ENCODE measurements at places on chromosomes 7 and 10.

DNA sequence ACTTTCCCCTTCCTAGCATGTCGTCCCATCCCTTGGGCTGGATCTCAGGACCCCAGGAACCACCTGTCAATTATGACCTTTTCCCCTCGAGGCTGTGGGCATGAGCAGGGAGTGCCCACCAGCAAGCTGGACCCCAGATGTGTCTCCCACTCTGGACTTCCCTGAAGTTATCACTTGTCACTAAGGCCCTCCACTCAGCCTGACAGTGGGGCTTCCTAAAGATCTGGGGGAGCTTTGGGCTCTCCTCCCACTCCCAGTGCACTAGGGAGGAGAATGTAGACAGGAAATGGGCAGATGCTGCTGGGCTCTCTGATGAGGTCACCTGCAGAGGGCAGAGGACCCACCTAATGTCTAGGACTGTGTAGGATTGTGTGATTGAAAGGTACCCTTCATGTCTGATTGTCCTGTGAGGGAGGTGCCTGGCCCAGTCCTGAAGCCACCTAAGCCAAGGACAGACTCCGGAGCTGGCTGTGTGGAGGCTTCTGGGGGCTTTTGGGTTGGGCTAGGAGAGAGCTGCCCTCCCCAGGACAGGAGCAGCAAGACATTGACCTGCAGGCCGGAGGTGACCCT, 18.7 kb downstream of the MYO1G start:
- no peak for DNase-seq

DNA sequence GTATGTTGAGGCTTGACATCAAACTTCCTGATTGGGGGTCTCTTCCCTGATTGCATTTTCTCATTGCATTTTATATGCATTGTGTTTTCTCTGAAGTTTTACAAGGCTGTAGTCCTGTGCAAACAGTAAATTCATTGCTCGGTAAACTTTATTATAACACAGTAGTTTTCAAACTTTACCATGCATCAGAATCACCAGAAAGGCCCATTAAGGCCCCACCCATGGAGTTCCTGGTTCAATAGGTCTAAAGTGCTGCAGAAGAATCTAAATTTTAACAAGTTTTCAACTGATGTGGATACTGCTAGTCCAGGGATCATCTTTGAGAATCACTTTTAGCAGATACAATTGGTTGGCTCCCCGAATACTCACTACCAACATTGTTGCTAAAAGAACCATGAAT, 634.7 kb upstream of the LRRTM3 start:
- no peak for DNase-seq

- DNase-seq, result no peak
Observed at GRCh38 chr7:129949292-129950133, 3.2 kb downstream of the UBE2H start.

GRCh38 chr7:80662252-80662651, 23.8 kb downstream of the CD36 start:
- DNase-seq, result no peak

- DNase-seq, result no peak
Observed at GRCh38 chr7:70376561-70377031, 755.3 kb upstream of the GALNT17 start.

- DNase-seq, result no peak
Observed at GRCh38 chr10:106619346-106619745, 545.2 kb downstream of the SORCS1 start.

GRCh38 chr7:4718075-4718474, 36.0 kb downstream of the FOXK1 start:
- DNase-seq, result no peak

DNA sequence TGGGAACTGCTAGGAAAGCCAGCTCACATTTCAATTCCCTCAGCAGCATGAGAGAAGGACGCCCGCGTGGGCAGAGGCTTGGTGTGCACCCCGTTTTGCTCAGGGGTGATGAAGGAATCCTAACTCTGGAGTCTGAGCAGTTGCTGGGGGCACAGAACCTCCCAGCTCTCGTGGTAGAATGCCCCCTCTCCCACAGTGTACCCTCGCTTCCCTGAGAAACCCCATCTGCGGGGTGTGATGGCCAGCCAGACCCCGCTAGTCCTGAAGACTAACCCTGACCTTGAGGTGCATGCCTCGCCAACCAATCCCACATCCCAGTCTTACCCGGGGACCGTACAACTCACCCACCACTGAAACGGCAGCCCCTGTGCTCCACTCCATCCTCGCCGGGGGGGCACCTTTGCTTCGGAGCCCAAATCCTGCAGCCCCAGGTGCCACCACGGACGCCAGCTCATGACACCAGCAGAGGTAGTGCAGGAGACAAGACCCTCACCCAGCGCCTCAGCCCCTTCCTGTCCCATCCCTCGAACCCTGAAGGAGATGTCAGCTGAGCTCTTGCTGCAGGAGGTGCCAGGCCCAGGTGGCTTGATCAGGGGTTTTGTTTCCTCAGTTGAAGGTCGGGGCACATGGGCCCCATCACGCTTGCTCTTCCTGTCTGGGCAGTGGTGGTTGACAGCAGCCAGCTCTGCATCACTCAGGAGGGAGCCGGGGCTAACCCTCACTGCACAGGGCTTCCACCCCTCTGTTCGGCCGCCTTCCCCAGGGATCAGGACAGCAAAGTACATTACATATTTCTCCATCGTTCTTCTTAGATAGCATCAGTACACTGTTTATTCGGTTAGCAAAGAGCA, 236.5 kb downstream of the MGMT start:
- DNase-seq, result no peak

- DNase-seq, result peak; percentile 20
Observed at GRCh38 chr7:23680414-23681405, 711 bp downstream of the FAM221A start.

DNA sequence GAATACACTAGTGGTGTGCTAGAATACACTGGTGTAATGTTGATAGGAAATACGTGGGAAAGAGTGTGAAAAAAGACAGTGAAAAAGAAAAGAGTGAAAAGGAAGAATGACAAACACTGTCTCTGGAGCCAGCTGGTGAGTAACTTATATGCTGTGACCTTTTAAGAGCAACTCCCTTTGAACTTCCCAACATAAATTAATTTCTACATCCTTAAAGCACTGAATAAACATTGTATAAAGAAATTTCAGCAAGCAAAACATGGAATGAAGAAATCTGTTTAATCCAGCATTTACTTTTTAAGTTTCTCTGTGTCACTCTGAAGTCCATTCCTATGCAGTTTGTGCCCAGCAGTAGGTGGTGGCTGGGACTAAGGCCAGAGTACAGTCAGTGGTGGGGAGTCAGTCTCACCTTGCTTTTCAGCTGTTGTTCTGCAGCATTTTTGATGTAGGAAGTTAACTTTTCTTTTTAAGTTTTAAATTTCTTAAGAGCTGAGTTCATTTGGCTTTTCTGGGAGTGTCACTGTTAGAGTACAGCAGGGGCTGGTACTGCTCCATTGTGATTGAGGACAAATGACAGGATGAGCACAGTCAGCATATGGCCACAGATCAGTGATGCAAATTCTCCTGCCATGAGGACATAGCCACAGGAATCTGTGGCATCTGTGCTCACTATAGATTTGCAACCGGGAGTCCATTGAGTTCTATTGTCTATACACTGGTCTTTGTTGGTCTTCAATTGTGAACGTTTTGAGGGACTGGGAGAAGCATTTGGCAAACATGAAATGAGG, 321.8 kb downstream of the ZNF248 start:
- no peak for DNase-seq

DNA sequence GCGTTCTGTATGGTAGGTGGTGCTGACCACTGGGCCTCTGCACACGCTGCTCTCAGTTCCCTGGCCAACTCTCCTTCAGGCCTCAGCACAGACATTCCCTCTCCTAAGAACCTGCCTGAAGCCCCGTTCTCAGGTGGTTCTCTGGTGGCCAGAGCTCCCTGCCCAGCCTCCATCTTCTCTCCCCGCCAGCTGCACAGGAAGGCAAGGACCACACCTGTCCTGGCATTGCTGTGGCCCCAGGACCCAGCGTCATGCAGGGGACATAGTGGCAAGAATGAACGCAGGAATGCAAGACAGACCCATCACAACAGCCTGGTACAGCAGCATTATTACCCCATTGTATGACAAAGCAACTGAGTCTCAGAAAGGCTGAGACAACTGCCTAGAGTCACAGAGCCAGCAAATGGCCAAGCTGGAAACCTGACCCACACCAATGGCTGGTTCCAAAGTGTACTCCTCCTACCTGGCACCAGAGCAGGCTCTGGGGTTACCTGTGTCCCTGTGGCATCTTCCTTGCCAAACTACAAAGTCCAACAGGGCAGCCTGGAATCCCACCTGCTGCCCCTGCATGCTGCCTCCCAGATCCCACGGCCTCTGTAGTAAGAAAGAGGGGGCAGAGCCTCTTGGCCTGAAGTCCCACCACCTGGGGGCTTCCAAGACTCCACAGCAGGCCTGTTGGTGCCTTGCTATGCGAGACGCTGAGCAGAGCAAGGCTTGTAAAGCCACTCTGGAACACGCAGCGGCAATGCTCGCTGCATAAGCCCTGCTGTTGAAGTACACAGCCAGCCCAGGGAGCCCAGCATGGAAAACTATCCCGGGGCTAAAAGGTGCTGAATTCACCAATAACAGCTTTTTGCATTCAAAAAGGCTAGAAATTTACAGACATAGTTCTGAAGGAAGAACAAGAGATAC, 73.3 kb downstream of the CHST15 start:
- DNase-seq, result no peak

- DNase-seq, result no peak
Observed at GRCh38 chr10:125156739-125157480, 3.5 kb downstream of the CTBP2 start.

DNA sequence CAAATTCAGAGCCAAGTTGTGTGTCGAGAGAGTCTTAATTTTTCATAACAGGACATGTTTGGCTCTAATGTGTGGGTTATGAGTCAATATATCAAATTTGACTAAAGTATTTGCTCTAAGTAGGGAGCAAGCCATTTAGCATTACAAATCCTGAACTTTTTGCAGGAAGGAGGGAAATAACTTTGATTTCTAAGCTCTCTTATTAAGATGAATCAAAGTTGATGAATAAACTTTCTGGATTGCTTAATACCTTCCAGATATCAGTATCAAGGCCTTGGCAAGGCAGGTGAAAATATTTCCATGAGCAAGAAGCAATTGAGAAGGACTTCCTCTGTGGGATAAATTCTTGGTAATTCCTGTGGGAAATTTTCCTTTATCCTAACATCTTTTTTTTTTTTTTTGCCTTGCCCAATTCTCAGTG, 258.8 kb downstream of the AHR start:
- no peak for DNase-seq

DNA sequence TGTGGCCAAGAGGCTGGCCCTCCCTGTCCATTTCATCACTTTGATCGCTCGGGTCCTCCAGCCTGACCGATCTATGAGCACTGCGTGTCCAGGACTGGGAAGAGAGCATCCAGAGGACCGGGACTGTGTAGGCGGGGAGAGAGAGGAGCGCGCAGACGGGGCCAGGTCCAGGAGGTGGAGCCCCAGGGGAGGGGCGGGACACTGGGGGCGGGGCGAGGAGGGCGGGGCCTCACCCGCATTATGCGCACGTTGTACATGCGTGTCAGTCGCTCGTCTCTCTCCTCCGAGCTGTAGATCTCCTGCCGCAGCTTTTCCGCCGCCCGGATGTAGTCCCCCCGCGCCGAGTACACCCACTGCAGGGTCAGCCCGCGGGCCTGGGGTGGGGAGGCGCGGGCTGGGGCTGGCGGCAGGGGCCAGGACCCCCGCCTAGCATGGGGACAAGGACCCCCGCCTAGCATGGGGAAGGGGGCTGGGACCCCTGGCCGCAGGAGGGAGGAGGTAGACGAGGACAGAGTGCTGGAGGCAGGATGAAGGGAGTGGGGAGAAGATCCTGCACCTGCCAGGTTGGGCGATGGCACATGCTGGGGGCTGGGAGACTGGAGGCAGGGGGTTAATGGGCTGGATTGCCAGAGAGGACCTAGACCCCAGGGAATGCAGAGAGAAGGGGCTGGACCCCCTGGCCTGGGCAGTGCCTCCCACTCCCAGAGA, 14.3 kb downstream of the MOSPD3 start:
- DNase-seq, result peak; percentile 77

- DNase-seq, result no peak
Observed at GRCh38 chr7:12244694-12245093, 33.6 kb downstream of the TMEM106B start.

DNA sequence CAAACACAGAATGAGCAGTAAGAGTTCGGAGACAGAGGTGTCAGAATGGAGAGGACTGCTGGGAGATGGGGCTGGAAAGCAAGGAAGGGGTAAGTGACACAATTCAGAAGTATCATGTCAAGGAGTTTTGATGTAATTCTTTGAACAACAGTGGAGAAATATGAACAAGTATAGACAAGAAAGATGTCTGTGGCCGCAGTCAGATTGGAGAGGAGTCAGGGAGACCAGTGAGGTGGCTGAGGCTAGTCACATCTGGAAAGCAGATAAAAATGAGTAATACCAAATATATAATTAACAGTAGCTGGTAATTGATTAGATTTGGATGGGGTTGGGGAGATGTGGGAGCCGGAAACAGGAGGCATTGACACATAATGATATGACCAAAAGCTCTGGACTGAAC, 540.9 kb downstream of the SUGCT start:
- DNase-seq, result no peak

DNA sequence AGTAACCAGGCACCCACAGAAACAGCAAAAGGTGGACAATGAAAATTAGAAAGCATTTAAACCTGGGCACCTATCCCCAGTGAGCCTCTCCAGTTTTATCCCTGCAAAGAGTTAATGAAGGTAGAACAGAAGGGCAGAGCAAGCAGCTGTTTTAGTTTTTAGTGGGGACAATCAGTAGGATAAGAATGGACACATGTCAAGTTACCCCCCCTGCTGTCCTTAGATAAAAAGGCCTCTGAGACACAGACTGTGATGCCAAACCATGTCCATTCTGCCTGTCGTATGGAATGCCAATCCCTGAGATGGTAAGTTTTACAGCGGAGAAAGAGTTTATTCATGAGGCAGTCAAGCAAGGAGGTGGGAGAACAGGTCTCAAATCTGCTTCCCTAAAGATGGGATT, 162.6 kb upstream of the AGR3 start:
- no peak for DNase-seq

- no peak for DNase-seq
Observed at GRCh38 chr7:69775231-69775771, 177.0 kb downstream of the AUTS2 start.

- no peak for DNase-seq
Observed at GRCh38 chr7:29496355-29497020, 67.1 kb upstream of the PRR15 start.

DNA sequence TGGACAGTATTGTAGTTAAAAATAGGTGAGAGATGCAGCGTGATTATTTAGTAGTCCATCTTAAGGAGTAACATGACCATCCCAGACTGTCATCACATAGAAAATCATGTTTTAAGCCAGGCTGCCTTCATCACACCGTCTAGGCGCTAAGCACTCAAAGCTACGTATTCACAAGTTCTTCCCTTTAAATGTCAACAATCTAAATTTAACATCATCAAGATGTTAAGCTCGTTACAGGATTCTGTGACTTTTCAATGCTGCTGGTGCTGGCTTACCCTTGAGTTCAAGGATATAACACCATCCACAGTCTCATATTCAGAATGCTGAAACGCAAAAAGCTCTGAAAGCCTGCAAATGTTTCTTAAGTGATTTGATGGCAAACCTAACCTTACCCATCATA, 109.5 kb upstream of the CDCA7L start:
- no peak for DNase-seq

GRCh38 chr10:32408690-32409089, 37.2 kb upstream of the CCDC7 start:
- DNase-seq, result no peak

- DNase-seq, result no peak
Observed at GRCh38 chr7:156438011-156438410, 202.6 kb upstream of the RNF32 start.

Data from stimulated activated CD4-positive, alpha-beta T cell treated with anti-CD3 and anti-CD28 coated beads, Interleukin-12 subunit alpha, Interleukin-12 subunit beta, amount 100 ng/mL, for 24 hours (primary cell).